ENCODE measurements at places on chromosomes 4 and X. TPM values are rescaled to one million over a fixed set of nuclear protein-coding genes. Genes with fewer than 3 reads are reported as not detected.

GRCh38 chrX:147079974-147080373 is 265.4 kb upstream of the CXorf51A start:
- DNase-seq = no peak

DNA sequence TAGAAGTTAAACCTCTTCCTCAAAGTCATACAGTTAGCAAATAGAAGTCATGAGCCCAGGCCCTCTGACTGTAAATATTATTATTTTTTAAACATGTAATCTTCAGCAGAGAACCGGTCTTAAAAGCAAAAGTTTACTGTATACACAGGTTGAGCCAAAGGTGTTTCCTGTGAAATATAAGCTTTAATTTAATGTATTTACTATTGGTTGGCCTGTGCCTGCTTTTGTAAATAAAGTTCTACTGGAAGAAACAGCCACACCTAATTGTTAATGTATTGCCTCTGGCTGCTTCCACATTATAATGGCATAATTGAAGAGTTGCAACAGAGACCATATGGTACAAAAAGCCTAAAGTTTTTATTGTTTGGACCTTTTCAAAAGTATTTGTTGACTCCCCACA is 61.0 kb upstream of the PRDM8 start:
- no peak for DNase-seq

Gene NUDT11
- 6.6 TPM for polyA plus RNA-seq

DNA sequence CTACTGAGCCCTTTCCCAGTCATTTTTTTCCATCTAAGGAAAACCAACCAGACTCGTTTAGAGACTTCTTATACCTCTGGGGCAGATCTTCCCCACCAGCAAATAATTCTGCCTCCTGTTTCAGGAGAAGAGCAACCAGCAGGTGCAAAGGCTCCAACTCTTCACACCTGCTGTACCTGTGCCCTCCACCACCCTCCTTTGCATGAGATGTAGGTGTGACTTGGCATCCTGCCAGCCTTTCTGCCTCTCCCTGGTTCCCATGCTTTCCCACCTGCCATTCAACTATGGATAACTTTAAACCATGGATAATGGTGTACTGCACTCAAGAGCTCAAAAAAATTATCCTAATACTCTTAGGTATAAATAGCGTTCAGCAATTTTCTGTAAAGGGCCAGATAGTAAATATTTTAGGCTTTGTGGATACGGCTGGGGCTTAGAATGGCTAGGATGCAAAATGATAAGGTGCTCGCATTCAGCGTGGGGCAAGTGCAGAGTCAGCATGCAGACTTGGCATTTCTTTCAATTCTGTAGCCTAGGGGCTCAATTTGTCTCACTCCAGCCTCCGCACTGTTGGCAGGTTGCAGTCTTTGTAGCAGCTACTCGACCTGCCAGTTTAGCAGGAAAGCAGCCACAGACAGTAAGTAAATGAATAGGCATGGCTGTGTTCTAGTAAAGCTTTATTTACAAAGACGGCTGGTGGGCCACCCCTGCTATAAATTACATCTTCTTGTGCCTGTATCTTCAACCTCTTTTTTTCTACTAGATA is 79.8 kb downstream of the HCCS start:
- DNase-seq = no peak

- no peak for DNase-seq
Measured at GRCh38 chr4:149031399-149031798, 589.2 kb upstream of the NR3C2 start.

GRCh38 chr4:183515411-183515810 is 10.6 kb downstream of the ING2 start:
- no peak for DNase-seq

- no peak for DNase-seq
Measured at GRCh38 chrX:116628464-116628863, 165.7 kb upstream of the CT83 start.

DNA sequence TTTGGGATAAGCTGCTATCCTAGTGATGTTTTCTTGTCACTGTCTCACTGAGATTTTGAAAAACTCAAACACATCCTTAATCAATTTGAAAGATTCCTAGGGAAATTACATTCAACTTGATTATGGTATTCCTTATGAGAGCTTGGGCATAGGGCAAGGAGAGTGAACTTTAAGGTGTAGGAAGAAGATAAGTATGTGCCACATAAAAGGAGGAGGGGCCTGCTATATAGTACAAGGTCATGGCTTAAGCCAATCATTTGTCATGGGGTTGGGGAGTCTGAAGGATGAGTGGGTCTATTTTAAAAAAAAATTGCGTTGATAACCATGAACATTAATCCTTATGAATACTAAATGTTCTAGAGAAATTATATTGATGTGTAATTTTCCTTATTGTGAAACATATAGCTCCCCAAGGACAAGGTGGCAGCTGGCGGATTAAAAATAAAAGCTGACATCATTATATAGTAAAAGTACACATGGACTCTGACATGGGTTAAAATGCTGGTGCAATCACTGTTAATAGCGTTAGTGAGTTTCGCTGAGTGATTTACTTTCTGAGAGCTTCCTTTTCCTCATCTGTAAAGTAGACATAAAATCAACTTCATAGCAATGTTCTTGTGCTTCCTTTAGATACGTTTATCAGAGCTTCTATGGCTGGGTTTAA is 17.4 kb downstream of the GALNT7 start:
- peak; percentile 10 for DNase-seq

DNA sequence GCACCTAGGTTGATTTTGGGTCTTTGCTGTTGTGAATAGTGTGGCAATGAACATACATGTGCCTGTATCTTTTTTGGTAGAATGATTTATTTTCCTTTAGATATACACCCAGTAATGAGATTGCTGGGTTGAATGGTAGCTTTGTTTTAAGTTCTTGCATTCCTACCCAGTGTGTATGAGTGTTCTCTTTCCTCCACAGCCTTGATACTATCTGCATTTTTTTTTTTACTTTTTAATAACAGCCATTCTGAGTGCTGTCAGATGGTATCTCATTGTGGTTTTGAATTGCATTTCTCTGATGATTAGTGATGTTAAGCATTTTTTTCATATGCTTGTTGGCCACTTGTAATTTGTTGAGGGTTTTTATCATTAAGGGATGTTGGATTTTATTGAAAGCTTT is 351.8 kb upstream of the GNPDA2 start:
- DNase-seq = no peak

GRCh38 chr4:560061-560460 is 16.0 kb downstream of the TMEM271 start:
- no peak for DNase-seq

DNA sequence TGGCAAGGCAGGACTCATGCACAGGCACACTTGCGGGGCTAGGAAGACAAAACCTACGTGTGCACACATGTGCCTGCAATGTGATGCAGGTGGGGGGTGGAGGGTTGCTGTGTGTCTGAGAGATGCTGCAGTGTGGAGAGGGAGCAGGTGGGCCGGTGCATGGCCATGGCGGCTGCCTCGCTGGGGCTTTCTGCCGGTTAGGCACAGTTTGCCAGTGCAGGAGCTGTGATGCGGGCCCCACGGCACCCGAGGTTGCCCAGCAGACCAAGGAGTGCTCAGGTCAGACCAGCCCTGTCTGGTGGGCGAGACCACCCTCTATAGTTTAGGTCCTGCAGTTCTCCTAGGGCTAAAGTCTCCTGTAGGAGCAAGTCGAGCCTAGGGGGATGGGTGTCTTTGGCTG is 4.4 kb upstream of the AFM start:
- DNase-seq = no peak

DNA sequence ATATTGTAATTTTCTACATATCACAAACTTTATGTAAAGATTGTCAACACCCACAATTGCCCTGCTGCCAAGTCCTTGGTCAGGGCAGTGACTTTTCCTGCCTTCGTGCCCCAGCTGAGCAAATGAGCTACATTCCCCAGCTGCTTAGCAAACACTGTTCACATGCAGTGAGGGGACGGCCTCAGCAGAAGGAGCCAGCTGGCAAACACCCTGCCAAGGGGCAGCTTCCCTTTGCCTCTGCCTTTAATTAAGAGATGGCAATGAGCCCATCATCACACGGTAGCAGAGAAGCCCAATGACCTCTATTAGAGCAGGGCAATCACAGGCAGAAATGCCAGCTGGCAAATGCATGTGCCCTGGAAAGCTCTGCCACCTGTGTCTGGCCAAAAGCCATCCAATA is 253.4 kb downstream of the EPHA5 start:
- DNase-seq = peak; percentile 52

Gene ATRX
- 68.3 TPM for polyA plus RNA-seq

- DNase-seq = no peak
Measured at GRCh38 chr4:93809773-93810172, 18.8 kb upstream of the ATOH1 start.

Gene SH3D19
- polyA plus RNA-seq = 31.4 TPM

Gene APLN
- 22.8 TPM for polyA plus RNA-seq

DNA sequence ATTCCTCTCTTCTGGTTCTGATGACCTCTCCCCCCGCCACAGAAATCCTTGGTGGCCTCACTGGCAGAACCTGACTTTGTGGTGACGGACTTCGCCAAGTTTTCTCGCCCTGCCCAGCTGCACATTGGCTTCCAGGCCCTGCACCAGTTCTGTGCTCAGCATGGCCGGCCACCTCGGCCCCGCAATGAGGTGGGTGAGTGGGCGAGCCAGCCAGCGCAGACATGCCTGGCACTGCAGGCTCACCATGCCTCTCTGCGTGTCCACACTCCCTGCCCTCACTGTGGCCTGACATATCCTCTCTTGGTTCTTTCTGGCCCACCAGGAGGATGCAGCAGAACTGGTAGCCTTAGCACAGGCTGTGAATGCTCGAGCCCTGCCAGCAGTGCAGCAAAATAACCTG is 8.7 kb downstream of the UBA1 start:
- DNase-seq = no peak

- DNase-seq = no peak
Measured at GRCh38 chr4:172992648-172993378, 175.8 kb upstream of the GALNT7 start.

- peak; percentile 73 for DNase-seq
Measured at GRCh38 chr4:121950680-121951520, 960 bp downstream of the TRPC3 start.

- DNase-seq = no peak
Measured at GRCh38 chrX:69959712-69960111, 90.0 kb downstream of the AWAT2 start.

- DNase-seq = no peak
Measured at GRCh38 chrX:68428431-68428830, 4.9 kb downstream of the OPHN1 start.

GRCh38 chrX:74514384-74514783 is 93.1 kb downstream of the SLC16A2 start:
- DNase-seq = no peak

GRCh38 chr4:53346920-53347852 is 18.7 kb downstream of the SCFD2 start:
- no peak for DNase-seq

DNA sequence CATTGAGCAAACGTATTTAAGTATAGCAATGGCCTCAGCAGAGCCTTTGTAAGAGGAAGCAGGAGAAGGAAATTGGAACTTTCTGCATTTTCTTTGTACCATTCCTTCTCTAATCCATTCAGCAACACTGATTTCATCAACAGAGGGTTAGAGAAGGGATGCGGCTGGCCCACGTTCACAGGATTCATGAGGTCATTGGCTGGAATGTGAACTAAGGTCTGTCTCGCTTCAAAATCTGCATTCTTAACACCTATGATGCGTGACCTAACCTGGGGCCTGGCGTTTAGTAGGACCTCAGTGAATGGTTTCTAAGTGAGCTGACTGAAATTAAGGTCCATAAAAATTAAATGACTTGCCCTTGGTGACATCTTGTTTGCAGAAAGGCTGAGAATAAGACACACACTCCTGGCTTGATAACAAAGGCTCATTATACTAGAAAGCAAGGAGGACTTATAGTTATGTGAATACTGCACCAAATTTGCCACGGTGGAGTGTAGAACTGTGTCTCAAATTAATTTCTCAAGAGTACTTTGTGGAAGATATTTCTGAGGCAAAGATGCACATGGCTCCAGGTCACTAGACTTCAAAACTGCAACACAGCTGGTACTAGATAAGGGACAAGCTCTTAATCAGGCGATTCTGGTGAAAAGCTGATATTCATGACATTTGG is 25.4 kb downstream of the FGFBP1 start:
- DNase-seq = no peak

Gene HTT-AS
- not detected for polyA plus RNA-seq

Gene RS1
- polyA plus RNA-seq = not detected

DNA sequence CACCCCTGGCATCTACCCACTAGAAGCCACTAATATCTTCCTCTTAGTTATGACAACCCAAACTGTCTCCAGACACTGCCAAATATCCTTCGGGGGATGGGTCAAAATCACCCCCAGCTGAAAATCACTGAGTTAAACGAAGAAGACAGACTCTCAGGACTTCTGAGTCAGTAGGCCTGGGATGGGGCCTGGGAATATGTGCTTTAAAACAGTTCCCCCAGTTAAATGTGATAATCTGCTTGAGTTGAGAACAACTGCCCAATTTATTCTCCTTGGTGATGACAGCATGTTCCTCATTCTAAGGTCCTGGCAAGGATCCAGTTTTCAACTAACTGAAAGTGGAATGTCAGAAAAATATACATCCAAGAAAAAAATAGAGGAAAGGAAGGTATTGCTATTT is 52.4 kb downstream of the CBLL2 start:
- DNase-seq = peak; percentile 24

DNA sequence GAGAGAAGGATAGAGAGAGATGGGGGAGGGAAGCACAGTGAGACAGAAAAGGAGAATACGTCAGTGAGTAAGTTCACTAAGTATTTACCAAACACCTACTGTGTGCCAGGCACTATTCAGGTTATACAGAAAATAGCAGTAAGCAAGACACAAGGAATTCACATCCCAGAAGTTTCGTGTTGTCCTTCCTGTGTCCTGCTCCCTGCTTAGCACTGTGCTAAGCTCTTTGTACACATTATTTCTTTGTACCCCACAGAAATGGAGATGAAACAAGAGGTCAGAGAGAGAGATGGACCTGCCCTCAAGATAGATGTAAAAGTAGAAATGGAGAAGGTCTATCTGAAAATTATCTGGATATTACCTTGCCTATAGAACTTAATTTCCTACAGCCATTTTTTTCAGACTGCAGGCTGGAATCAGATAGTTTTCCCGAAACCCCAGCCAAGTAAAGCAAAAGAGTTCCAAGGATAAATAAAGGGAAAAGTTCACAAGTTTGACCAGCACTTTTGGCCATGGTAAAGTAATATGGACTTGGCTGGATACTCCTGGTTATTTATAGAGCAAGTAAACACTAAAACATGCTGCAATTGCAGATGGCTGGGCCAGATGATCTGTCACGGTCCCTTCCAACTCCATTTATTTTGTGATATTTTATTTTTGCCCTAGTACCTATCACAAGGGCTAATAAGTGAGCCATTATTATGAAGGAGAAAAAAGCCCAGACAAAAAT is 353.7 kb upstream of the SLC7A11 start:
- DNase-seq = peak; percentile 87

- DNase-seq = no peak
Measured at GRCh38 chr4:100483796-100484195, 34.0 kb downstream of the EMCN start.

Gene SOWAHB
- 0.39 TPM for polyA plus RNA-seq

Gene ARSJ
- polyA plus RNA-seq = 7.3 TPM

- DNase-seq = no peak
Measured at GRCh38 chrX:42738552-42738951, 39.4 kb downstream of the PPP1R2C start.

- DNase-seq = no peak
Measured at GRCh38 chr4:135508006-135508714, 1306.6 kb upstream of the PABPC4L start.

Gene GYPE
- polyA plus RNA-seq = 2.0 TPM
